Mammary epithelial cell (primary cell): ENCODE measurements at places on chromosomes 2 and 18. TPM values are rescaled to one million over a fixed set of nuclear protein-coding genes. Genes with fewer than 3 reads are reported as not detected.

- no peak for DNase-seq
Observed at GRCh38 chr2:7724336-7724735, 807.1 kb downstream of the RNF144A start.

- no peak for DNase-seq
Observed at GRCh38 chr2:6750411-6751158, 115.1 kb downstream of the CMPK2 start.

DNA sequence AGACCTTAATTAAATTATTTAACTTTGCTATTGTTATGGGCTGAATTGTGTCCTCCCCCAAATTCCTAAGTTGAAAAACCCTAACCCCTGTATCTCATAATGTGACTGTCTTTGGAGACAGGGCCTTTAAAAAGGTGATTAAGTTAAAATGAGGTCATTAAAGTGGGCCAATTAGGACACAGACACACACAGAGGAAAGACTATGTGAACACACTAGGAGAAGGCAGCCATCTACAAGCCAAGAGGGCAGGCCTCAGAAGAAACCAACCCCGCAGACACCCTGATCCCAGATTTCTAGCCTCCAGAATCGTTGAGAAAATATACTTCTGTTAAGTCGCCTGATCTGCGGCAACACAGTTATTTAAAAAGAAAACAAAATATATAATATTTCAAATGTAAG is 6.4 kb downstream of the STK17B start:
- DNase-seq: no peak

DNA sequence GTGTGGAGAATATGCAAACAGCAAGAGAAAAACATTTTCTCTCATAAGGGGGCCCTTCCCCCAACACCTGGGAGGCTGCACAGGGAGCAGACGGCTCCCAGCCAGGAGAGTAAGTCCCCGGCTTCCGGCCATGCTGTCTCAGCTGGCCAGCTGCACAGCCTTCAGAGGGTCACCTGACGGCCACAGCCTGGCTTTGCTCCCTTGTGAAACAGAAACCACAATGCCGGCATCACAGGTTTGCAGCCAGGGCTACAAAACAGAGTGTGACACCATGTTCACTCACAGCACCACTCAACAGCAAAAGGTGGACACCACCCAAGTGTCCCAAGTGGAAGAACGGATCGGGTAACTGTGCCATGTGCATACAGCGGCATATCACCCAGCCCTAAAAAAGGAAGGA is 86.9 kb upstream of the GPC1 start:
- DNase-seq: peak; percentile 24

DNA sequence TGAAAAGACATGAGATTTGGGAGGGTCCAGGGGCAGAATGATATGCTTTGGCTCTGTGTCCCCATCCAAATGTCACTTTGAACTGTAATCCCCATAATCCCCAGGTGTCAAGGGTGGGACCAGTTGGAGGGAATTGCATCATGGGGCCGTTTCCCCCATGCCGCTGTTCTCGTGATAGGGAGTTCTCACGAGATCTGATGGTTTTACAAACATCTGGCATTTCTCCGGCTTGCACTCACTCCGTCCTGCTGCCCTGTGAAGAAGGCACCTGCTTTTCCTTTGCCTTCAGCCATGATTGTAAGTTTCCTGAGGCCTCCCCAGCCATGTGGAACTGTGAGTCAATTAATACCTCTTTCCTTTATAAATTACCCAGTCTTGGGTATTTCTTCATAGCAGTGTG is 51.4 kb downstream of the LPIN1 start:
- no peak for DNase-seq

DNA sequence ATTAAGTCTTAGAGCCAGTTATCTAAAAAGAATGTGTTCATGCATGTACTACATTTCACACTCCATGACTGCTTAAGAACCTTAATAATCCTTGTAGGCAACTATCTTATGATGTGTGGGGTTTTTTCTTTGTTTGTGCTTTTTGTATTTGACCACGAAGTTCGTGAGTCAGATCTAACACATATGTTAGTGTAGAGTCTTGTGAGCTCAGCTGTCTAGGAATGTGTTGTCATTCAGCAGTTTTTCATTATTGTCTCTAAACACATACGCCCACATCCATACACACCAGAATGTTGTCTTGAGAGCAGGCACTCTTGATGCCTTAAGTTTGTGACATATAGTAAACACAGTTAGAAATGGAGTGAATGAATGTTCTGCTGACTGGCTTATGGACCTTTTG is 38.4 kb downstream of the CAB39 start:
- DNase-seq: peak; percentile 85

- DNase-seq: no peak
Observed at GRCh38 chr2:212931271-212931670, 220.1 kb downstream of the IKZF2 start.

GRCh38 chr2:148135705-148136104 is 114.8 kb downstream of the MBD5 start:
- no peak for DNase-seq

DNA sequence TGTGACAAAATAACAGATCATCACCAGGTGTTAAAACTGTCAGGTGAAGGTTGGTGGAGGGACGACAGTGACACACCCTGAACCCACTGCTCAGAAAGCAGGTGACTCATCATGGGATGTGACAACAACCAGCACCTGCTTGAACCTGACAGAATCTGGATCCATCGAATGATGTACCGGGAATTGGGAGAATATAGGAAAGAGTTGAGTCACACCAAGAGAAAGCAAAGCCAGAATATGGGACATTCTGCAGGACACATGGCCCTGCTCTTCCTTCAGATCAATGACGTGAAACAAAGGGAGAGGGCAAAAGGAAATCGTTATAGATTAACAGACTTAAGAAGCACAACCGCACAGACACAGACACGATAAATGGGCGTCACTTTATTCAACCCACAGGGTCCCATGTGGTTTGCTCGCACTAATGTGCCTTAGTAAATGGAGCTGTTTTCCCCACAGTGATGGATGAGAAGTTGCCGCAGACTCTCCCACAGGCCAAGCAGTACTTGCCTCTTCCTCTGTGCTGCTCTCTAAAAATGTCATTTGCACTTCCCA is 100.1 kb downstream of the CRACDL start:
- no peak for DNase-seq

GRCh38 chr18:24785019-24785418 is 324.6 kb downstream of the HRH4 start:
- no peak for DNase-seq

DNA sequence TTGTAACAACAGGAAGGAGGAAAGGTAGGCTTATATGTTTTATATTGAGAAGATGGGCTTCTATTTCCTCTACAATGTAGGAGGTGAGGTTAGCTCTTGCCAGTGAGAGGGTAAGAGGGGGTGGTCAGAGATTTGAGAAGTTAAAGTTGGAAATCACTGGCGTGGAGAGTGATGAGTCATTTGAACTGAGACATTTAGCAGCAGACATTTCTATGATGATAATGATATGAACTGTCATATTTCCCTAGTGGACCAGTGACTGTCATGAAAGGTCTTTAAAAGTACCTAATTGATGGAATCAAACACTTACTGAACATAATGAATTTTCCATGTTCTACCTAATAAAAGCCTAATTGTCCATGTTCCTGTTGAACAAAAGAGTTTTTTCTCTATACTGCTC is 126.1 kb downstream of the FAM161A start:
- no peak for DNase-seq

DNA sequence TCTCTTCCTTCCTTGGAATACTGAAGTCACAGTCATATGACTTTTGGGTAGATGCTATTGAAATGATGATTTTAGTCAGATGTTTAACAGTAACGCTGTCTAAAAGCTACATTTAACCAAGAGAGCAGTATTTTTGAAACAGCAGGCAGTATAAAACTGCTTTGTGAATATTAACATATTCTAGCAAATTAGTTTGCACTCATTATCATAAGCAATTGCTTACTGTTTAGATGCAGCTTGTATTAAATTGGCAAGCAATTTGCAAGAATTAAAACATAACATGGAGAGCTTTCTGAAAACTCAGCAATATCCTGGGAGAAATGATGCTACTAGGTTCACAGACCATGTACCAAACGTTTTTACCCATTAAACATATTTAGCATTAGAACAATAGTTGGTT is 776.0 kb downstream of the NRXN1 start:
- no peak for DNase-seq

ZNF892 gene
- 1.8 TPM for polyA plus RNA-seq

CIB4 gene
- not detected for polyA plus RNA-seq

MOGAT1 gene
- polyA plus RNA-seq: not detected

UGT1A10 gene
- not detected for polyA plus RNA-seq

VWC2L gene
- not detected for polyA plus RNA-seq

CABLES1 gene
- 1.9 TPM for polyA plus RNA-seq
